Naive thymus-derived CD8-positive, alpha-beta T cell (primary cell): ENCODE measurements at places on chromosomes 3 and 15. TPM values are rescaled to one million over a fixed set of nuclear protein-coding genes. Genes with fewer than 3 reads are reported as not detected.
A peak's percentile ranks its signal among the peaks of the same experiment; 100 is the strongest.

- no peak for DNase-seq
- H3K27ac ChIP-seq, result no peak overlapping the region
- H3K36me3 ChIP-seq, result no peaks in the 10 kb centered on the region
- no peaks in the 10 kb centered on the region for H3K4me1 ChIP-seq
- no peak overlapping the region for H3K4me3 ChIP-seq
- H3K27me3 ChIP-seq, result peaks cover 21% of the 10 kb centered on the region
Observed at GRCh38 chr3:64188810-64189560, 36.3 kb downstream of the PRICKLE2 start.

GRCh38 chr15:92097474-92098178, 244.1 kb downstream of the SLCO3A1 start:
- peaks cover 10% of the 10 kb centered on the region for H3K36me3 ChIP-seq
- H3K4me1 ChIP-seq, result peaks cover 46% of the 10 kb centered on the region
- peak; percentile 8 for DNase-seq

- no peak overlapping the region for H3K4me3 ChIP-seq
- H3K27me3 ChIP-seq, result no peaks in the 10 kb centered on the region
Observed at GRCh38 chr3:41489231-41489630, 289.9 kb downstream of the CTNNB1 start.

- no peak overlapping the region for H3K27ac ChIP-seq
- no peak for DNase-seq
- no peaks in the 10 kb centered on the region for H3K4me1 ChIP-seq
- no peak overlapping the region for H3K4me3 ChIP-seq
- peaks cover 12% of the 10 kb centered on the region for H3K27me3 ChIP-seq
Observed at GRCh38 chr15:68389041-68389930, 42.7 kb downstream of the ITGA11 start.

DNA sequence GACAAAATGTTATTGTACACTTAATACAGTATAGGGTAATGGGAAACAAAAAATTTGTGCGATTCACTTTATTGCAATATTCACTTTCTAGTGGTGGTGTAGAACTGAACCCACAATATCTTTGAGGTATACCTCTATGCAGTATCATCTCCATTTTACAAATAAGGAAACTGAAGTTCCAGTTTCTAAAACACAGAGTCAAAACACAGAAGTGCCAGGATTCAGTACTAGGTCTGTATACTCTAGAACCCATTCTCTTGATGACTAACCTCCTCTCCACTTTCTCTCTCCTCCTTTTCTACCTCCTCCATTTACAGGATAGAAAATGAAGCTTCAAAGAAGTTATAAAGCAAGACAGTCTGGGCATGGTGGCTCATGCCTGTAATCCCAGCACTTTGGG, 62.2 kb downstream of the MB21D2 start:
- no peaks in the 10 kb centered on the region for H3K36me3 ChIP-seq
- H3K4me1 ChIP-seq, result peaks cover 5% of the 10 kb centered on the region
- no peak overlapping the region for H3K27ac ChIP-seq

DNA sequence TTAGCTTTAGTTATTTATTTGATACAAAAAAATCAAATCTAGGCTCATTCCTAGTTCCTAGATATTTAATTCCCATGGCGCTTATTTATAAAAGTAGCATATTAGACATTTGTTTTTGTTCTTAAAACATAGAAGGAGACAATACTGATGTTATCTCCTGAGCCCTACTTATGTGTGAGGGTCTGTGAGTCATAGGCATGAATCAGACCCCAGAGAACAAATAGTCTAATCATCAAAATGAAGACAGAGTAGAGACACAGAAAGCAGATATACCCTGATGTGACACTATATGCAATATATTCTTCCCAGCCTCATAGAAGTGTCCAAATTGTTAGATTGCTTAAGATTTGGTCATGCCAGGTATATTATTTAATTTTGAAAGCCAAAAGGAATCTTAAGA, 44.9 kb downstream of the PEX5L start:
- H3K36me3 ChIP-seq, result no peaks in the 10 kb centered on the region
- no peak for DNase-seq
- no peak overlapping the region for H3K4me3 ChIP-seq
- no peaks in the 10 kb centered on the region for H3K4me1 ChIP-seq

DNA sequence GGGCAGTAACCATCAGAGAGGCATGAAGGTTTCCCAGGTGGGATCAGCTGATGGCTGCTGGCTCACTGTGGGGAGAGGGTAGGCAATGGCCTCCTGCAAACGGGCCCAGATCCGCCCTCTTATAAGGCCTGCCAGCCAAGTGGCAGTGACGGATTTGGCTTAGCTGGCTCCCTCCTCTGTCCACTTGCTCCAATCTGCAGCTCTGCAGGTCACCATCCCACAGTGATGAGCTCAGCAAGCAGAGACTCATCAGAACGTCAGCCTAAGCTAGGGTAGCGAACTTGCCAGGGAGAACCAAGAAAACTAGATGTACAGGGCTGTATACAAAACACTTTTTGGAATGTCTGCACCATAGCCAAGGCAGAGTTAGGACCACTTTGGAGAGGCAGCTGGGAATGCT, 62.8 kb upstream of the DCLK3 start:
- H3K4me3 ChIP-seq, result no peak overlapping the region
- H3K27me3 ChIP-seq, result no peaks in the 10 kb centered on the region
- peaks cover 6% of the 10 kb centered on the region for H3K4me1 ChIP-seq
- DNase-seq, result no peak
- peaks cover 78% of the 10 kb centered on the region for H3K36me3 ChIP-seq

GRCh38 chr15:28101201-28101600, 2.1 kb upstream of the OCA2 start:
- peaks cover 6% of the 10 kb centered on the region for H3K36me3 ChIP-seq
- no peak for DNase-seq
- peaks cover 28% of the 10 kb centered on the region for H3K4me1 ChIP-seq
- peaks cover 31% of the 10 kb centered on the region for H3K27me3 ChIP-seq

Gene LYZL4
- not detected for total RNA-seq
